ENCODE measurements at places on chromosomes 16 and 17.

GRCh38 chr16:12429756-12430155, 373.9 kb downstream of the CPPED1 start:
- no peak for DNase-seq

- DNase-seq = no peak
These were observed 3.3 kb upstream of the VAC14 start for GRCh38 chr16:70804153-70804733.

DNA sequence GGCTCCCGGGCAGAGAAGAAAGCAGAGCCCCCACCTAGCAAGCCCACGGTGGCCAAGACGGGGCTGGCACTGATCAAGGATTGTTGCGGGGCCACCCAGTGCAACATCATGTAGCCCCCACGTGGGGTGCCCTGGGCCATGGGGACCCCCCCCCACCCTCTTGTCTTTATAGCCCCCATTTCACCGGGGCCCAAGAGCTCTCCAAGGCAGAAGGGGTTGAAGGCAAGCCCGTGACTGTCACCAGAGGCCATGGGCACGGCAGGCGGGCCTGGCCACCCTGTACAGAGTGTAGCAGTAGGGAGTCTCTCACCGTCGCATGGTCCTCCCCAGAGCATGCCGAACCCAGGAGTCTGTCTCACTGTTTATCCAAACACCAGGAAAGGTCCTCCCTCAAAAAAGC, 56.2 kb downstream of the MARF1 start:
- DNase-seq = no peak

DNA sequence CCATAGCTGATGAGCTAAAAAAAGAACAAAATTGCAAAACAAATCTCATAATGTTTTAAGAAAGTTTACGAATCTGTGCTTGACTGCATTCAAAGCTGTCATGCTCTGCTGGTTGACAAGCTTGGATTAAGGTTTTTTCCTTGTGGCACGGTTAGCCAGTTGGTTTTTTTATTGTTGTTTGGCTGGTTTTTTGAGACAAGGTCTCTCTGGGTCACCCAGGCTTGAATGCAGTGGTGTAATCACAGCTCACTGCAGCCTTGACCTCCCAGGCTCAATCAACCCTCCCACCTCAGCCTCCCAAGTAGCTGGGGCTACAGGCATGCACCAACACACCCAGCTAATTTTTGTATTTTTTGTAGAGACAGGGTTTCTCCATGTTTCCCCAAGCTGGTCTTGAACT, 45.7 kb downstream of the PHKB start:
- no peak for DNase-seq

GRCh38 chr17:77444984-77445759, 304.4 kb downstream of the SEC14L1 start:
- no peak for DNase-seq

DNA sequence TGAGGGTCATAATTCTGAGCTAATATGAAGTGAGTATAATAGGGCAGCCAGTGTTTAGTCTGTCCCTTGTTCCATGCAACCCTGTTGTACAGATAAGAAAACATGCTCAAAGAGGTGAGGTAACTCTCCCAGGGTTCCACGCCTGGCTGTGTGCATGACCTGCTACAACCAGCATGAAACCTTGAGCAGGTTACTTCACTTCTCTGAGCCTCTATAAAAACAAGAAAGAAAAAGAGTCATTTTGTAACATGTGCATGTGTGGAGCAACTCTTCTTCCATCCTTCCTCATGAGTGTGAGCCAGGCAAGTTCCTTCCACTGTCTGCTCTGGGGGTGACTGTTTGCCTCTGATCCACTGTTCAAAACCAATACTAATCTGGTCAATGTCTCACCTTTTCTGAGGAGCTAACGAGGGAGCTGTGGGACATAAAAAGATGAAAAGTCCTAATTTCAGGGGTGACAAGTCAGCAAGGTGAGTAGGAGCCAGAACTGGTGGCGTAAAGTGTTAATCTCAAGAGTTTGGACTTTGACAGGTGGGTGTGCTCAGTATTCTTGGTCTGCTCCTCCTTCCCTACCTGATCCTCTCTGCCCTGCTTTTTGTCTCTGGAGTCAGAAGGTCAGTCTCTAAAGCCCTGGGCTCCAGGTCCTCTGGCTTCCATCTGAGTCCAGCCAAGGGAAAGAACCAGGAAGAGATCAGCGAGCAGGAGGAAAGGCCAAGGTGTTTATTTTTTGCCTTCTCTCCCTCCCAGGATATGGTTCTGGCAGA, 21.5 kb downstream of the GFOD2 start:
- no peak for DNase-seq
